ENCODE measurements at places on chromosomes 7 and 10.

DNA sequence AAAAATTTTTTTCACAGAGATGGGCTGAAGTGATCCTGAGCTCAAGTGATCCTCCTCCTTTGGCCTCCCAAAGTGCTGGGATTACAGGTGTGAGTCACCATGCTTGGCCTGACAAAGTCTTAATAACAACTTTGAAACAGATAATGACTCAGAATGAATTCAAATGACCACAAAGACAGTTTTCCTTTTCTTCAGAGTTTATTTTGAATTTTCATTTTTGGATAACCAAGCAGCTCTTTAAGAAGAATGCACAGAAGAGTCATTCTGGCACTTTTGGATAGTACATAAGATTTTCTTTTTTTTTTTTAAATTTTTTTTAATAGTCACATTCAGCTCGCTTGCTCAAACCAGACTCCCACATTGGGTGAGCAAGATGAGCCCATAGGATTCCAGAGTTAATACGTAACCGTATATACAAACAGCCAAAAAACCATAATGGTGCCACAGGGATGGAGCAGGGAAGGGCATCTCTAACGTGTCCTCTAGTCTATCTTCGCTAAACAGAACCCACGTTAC is 43.0 kb upstream of the NMT2 start:
- no peak for DNase-seq

DNA sequence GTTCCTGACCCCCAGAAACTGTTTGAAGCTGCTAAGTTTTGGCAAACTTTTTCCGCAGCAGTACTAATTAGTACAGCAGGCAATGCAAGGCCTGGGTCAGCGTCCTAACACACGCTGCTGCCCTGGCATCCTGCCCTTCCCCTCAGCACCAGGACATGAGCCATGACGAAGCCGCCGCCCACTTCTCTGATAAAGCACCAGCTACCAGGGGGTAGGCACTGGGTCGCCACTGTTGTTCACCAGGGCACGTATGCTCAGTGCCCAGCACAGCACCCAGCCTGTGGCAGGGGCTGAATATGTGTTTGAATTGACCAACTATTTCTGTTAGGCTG is 59.5 kb downstream of the CHST15 start:
- DNase-seq = no peak

DNA sequence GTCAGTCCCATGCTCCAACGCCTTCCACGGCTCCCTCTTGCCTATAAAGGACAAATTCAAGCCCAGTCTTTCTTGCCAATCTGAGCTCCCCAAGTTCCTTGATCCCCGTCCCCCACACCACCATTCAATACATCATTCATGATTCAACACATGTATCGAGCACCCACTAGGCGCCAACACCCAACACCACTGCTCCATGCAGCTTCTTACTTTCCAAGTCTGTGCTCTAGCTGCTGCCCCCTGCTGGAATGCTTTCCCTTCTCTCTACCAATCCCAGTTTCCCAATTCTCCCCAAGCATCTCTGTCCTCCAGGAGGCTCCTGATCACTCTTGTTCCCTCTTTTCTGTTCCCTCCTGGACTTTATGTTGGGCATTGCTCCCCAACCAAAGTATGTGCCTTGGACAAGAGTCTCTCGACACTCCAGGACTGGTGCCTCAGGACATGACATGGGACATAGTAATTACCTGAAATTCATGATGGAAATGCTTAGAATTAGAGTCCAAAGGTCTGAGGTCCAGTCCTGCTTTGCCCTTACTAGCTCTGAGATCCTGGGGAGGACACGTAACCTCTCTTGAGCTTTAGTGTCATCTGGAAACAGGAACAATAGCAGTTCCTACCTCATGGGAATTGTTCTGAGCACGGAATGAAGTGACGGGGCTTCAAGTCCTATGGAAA is 172.7 kb downstream of the NEURL1 start:
- peak; percentile 34 for DNase-seq

DNA sequence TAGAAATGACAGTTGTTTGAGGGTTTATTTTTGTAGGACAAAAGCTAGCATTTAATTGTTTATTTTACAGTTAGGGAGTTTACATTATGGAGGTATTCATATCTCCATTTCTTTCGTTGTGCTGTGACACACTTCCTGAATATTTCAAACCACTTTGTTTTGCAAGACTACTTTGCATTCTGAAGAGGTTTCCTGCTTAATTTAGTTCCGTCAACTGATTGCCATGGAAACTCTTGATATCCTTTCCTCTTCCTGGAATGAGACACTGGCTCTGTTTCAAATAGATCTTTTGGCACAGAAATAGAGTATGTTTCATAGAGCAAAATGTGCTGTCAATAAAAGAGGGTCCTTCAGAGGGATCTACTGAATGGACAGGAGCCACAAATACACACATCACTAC is 159.5 kb upstream of the AGR3 start:
- DNase-seq = no peak

- DNase-seq = no peak
Measured at GRCh38 chr7:48964074-48964473, 39.7 kb downstream of the CDC14C start.

All from neural crest cell (in vitro differentiated cells).